ENCODE measurements at places on chromosomes 12 and 14. TPM values are rescaled to one million over a fixed set of nuclear protein-coding genes. Genes with fewer than 3 reads are reported as not detected.

GRCh38 chr14:86518298-86518697 is 988.4 kb downstream of the FLRT2 start:
- no peaks in the 10 kb centered on the region for H3K27me3 ChIP-seq
- DNase-seq = no peak
- H3K36me3 ChIP-seq = no peaks in the 10 kb centered on the region
- H3K27ac ChIP-seq = no peak overlapping the region
- H3K4me3 ChIP-seq = no peak overlapping the region

DNA sequence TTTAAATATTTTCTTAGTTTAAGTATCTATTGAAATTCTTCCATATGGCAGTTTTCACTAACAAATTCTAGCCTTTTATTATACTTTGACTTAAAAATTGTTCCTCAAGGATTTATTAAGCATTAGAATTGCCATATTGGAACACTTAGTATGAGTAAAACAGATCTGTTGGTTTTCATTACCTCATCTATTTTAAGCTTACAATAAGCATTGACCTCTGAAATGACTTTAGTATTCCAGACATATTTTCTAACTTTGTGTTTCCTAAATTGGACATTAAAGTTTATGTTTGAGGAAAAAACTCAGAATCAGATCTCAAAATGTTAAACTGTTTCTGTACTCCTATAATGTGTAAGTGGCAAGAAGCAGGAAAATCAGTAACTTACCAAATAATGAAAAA is 48.4 kb downstream of the CSRP2 start:
- peaks cover 26% of the 10 kb centered on the region for H3K36me3 ChIP-seq
- no peaks in the 10 kb centered on the region for H3K4me1 ChIP-seq
- no peak for DNase-seq
- H3K4me3 ChIP-seq = no peak overlapping the region

DNA sequence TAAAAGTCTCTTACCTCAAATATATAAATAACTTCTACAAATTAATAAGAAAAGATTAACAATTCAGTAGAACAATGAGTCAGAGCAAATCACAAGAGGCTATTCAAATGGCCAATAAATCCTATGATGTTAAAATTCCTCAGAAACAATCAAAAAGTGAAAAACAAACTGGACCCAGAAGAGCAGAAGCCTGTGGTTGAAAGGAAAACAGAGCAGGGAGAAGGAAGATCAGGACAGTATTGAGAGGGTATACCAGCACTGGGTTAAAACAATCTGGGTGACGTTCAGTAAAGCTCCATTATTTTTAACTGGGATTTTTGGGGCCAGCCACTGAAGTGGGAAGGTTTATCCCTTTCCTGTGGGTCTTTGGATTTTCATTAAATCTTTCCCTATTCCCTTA is 39.7 kb upstream of the PCED1B start:
- no peaks in the 10 kb centered on the region for H3K27me3 ChIP-seq
- no peak overlapping the region for H3K4me3 ChIP-seq
- no peak for DNase-seq
- no peaks in the 10 kb centered on the region for H3K4me1 ChIP-seq
- H3K36me3 ChIP-seq = no peaks in the 10 kb centered on the region
- no peak overlapping the region for H3K27ac ChIP-seq

DNA sequence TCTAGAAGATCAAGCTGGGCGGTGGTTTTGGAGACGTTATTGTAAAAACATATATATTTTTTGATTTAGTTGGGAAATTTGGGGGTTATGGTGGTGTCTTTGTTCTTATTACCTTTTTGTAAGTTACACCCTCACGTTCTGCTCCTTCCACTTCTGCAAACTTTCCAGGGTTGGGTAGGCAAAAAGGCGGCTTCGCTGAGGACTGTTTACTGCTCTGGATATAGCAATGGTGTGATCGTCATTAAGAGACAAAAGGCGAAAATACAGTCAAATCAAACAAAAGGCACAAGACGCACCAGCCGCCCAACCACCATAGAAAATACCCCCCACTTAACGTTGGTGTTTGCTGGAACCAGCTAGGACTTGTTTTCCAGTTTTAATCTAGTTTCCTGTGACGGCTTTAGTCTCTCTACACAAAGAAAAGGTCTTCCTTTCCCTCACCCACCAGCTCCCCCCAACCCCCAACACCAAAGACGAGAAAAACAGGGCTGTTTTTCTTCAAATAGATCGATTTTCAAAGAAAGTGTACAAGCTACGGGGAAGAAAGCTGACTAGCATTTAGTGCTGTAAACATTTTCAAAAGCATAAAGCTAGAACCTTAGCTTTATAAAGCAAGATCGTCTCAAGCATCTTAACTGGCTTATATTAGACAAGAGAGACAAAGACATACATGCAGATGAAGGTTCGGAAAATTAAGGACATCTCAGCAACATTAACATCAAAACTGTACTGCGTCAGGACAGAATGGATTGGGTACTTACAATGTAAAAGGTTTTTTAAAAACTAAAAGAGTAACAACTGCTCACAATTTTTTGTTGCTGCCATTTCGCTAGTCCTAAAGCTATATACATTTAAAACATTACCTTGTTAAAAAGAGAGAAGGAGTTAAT is 2.0 kb upstream of the SETD1B start:
- peak; percentile 44 for DNase-seq
- H3K27ac ChIP-seq = peak overlapping the region; percentile 99
- H3K36me3 ChIP-seq = peaks cover 40% of the 10 kb centered on the region
- peak overlapping the region; percentile 87 for H3K4me3 ChIP-seq
- no peaks in the 10 kb centered on the region for H3K27me3 ChIP-seq

Gene PDE6H
- not detected for total RNA-seq

Gene OR6C4
- total RNA-seq = not detected
